CD4-positive, alpha-beta T cell treated with Interleukin-6 at 100 ng/mL for 8 hours (primary cell): ENCODE measurements at places on chromosomes 5 and 9.

DNA sequence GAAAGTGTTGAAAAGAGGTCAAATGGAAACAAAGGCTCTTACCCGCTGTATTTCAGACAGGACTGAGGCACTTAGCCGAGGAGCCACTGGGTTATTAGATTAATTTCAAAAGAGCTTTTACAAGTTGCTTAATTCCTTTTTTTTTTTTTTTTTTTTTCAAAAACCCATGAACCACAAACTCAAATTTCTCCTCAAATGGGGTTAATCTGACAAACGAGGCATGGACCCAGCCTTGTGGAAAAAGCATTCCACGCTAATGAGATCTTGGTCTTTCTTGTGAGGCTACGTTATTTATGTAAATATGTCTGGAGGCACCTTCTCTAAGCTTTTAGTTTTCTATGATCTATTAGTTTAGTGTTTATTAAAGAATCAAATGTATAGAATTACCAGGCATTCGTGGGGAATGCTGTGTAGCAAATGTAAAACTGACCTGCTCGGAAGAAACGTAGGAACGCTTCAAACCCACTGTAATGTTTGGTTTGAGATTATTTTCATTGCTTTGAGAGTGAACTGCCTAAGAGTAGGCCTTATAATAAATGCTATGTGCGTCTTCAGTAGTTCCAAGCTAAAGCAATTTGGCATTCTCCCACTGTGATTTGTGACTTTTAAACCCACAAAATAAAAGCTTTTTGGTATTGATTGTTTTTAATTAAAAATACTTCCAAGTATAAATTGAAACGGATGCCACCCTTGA, 134.7 kb downstream of the CDH6 start:
- DNase-seq, result no peak

DNA sequence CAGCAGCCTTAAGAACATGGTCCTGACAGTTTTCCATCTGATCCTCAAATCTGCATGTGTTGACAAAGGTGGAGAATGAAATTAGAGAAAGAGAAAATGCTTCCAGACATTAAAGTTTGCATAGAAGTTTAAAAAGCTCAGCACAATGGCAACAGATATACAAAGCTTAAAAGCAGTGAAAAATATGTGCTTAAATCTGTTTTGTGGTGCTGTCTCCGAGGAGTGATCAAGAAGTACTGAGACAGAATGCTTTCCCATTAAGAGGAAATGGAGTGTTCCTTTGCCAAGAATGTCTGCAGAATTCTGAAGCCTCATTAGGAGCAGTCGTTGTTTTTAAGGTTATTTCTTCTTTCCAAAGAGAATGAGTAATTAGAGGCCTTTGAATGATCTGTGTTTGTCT, 131.4 kb downstream of the MCTP1 start:
- no peak for DNase-seq

GRCh38 chr5:180197016-180197702, 11.9 kb downstream of the RASGEF1C start:
- no peak for DNase-seq

- no peak for DNase-seq
Measured at GRCh38 chr9:129853614-129854013, 18.4 kb downstream of the USP20 start.

DNA sequence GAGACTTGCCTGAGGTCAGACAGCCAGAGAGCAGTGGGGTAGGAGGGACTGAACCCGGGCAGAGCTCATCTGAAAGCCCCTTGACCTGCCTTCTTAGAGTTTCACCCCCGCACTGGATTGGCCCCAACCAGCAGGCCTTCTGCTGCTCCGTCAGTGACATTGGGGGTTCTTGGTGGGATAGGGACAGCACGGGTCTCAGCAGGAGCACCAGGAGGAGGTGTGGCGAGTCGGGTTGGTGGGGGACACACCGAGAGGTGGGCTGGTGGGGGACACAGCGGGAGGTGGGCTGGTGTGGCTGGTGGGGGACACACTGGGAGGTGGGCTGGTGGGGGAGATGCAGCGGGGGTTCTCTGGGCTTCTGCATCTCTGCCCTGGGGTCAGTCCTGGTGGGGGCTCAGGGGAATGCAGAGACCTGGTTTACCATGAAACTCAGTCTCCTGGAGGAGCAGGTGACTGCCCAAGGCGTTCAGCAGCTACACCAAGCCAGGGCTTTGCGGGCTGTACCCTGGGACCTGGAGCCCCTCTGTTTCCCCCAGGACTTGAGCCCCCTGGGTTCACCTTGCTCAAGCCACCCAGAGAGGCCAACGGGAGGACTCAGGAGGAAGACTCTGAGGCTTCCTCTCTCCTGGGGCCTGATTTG, 28.1 kb upstream of the RNU6ATAC start:
- DNase-seq, result no peak

- no peak for DNase-seq
Measured at GRCh38 chr5:139377226-139377625, 5.9 kb downstream of the SLC23A1 start.

DNA sequence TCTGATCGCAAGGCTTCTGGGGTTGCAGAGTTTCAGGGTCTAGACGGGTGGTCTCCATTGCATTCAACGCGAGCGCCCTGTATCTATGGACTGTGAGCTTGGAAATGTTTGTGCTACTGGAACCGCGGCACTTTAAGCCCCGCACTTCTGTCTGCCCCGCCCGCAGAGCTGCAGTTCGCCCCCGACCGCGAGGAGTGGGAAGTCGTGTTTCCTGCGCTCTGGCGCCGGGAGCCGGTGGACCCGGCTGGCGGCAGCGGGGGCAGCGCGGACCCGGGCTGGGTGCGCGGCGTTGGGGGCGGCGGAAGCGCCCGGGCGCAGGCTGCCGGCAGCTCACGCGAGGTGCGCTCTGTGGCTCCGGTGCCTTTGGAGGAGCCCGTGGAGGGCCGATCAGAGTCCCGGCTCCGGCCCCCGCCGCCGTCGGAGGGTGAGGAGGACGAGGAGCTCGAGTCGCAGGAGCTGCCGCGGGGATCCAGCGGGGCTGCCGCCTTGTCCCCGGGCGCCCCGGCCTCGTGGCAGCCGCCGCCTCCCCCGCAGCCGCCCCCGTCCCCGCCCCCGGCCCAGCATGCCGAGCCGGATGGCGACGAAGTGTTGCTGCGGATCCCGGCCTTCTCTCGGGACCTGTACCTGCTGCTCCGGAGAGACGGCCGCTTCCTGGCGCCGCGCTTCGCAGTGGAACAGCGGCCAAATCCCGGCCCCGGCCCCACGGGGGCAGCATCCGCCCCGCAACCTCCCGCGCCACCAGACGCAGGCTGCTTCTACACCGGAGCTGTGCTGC, 1.0 kb downstream of the ADAMTS19 start:
- no peak for DNase-seq

- no peak for DNase-seq
Measured at GRCh38 chr9:27247756-27248155, 49.2 kb downstream of the EQTN start.

GRCh38 chr5:89981878-89982773, 427.4 kb downstream of the CETN3 start:
- no peak for DNase-seq

DNA sequence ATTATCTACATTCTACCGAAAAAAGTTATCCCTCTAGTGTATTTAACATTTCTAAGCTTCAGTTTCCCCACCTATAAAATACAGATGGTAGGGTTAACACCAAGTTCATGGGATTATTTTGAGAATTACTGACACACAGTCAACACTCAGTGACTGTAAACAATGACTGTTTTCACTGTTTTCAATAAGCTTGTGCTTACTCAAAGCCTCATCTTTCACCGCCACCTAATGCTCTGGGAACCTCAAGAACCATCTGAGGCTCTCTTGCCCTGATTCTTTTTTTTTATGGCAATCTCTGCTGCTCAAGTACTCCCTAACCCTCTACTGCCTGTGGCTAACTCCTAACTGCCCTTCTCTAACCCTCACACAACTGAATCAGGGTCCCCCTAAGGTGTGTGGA, 59.6 kb downstream of the SETX start:
- no peak for DNase-seq
